Activated CD4-positive, alpha-beta T cell treated with anti-CD3 and anti-CD28 coated beads, Interleukin-2, amount 10 ng/mL, durations not matched to agents 24 days and 14 days (primary cell): ENCODE measurements at places on chromosomes 1 and 21. TPM values are rescaled to one million over a fixed set of nuclear protein-coding genes. Genes with fewer than 3 reads are reported as not detected.

DNA sequence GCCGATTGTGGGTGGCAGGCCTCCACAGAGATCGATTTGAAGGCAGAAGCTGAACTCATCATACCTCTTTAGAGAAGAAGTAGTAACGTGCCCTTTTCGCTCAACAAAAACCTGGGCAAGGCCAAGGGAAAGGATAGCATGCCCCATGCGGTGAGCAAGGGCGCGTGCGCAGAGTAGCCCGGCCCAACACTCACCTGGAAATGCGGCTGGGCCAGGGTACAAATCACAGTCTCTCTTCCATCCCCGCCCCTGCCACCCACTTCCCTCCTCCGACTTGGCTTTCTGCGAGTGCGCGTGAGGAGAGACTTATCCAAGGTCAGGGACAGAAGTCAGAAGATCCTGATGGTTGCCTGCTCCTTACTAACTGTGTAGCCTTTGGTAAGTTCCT lies 160.7 kb upstream of the C1orf21 start:
- DNase-seq, result no peak

- DNase-seq, result no peak
Observed at GRCh38 chr1:208256091-208256490, 11.9 kb upstream of the PLXNA2 start.

DNA sequence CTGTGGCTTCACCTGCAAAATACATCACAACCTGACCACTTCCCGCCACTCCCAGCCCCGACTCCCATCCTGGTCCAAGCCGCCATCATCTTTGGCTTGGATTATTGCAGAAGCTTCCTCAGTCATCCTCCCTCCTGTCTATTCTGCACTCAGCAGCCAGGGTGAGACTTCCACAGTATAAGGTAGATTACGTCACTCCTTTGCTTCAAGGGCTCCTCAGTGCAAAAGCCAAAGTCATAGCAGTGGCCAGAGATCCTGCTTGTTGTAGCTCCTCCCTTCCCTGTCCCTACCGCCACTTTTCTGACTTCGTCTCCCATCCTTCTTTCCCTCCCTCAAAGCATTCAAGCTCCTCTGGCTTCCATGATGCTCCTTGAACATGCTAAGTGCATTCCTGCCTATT lies 152.8 kb downstream of the GRIK3 start:
- no peak for DNase-seq

DNA sequence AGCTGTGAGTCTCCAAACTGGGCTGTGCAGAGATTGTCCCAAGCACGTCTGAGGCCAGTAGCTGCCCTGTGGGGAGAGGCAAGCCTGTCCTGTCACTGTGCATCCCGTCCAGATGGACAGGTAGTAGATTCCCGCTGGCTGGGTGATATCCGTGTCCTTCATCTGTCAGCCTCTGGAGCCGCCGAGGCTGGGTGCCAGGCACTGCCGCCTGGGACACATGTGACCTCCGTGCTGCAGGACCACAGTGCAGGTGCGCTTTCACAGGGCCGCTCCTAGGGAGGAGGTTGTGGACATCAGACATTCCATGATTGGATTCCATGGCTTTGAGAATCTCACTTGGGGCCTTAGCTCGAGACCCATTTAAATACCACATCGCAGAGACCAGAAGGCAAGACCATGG lies 4.7 kb downstream of the PDXK start:
- no peak for DNase-seq

GRCh38 chr1:156866249-156866909 lies 5.7 kb downstream of the NTRK1 start:
- DNase-seq, result peak; percentile 74

GRCh38 chr1:52263153-52263910 lies 102.7 kb downstream of the CC2D1B start:
- DNase-seq, result no peak

DNA sequence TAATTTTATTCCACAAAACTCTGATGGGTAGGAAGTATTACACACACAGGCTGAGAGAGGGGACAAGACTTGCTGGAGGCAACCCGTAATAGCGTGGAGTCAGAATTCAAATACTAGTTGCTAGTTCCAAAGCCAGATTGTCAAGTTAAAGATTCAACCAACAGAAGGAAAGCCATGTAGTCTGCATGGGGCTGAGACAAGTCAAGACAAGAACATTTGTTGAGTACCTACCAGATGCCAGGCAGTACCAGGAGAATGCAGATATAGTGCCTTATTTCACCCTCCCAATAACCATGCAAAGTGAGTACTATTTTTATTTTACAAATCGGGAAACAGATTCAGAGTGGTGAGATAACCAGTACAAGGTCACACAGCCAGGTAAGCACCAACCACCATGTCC lies 110.4 kb upstream of the SPATA6 start:
- DNase-seq, result no peak

- no peak for DNase-seq
Observed at GRCh38 chr1:201731142-201731541, 97.8 kb upstream of the IPO9 start.

The ZBTB18 gene
- 5.5 TPM in 2 replicates for total RNA-seq

The CNKSR1 gene
- 4.0 and 6.2 TPM in 2 replicates for total RNA-seq

The FAM72B gene
- total RNA-seq, result 21.6 and 23.0 TPM in 2 replicates

The NBPF4 gene
- 0.14 TPM in 1 of 2 replicates, not detected in the other for total RNA-seq

The CD84 gene
- total RNA-seq, result 17.3 and 17.7 TPM in 2 replicates

The CFAP74 gene
- not detected in 2 replicates for total RNA-seq

The PLA2G2E gene
- not detected in 2 replicates for total RNA-seq

The HCRTR1 gene
- not detected in 2 replicates for total RNA-seq
